ENCODE measurements at places on chromosomes 6 and 20. TPM values are rescaled to one million over a fixed set of nuclear protein-coding genes. Genes with fewer than 3 reads are reported as not detected.

GFRA4 gene
- polyA plus RNA-seq, result not detected

- no peaks in the 10 kb centered on the region for H3K4me1 ChIP-seq
- H3K4me3 ChIP-seq, result no peak overlapping the region
- no peaks in the 10 kb centered on the region for H3K27me3 ChIP-seq
- DNase-seq, result no peak
These were observed 22.3 kb downstream of the DNMT3B start for GRCh38 chr20:32784369-32785080.

DNA sequence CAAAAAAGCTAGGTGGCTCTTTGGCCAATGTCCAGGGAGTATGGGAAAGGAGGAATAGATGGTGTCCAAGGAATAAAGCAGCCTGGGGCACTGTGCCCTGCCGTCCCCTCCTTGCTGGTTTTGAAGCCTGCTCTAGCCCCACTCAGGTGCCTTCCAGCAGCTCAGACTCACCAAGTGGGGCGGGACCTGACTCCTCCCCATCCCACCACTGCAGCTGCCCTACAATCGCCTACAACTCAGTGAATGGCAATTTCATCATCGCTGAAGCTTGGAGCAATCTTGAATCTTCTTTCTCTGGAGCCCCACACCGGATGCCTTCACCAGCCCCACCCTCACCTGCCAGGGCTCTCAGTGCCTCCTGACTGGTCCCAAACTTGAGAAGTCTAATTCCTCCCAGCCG, 56.4 kb upstream of the NXT1 start:
- no peaks in the 10 kb centered on the region for H3K36me3 ChIP-seq
- no peak overlapping the region for H3K27ac ChIP-seq
- peaks cover 21% of the 10 kb centered on the region for H3K27me3 ChIP-seq
- H3K4me1 ChIP-seq, result no peaks in the 10 kb centered on the region
- H3K4me3 ChIP-seq, result no peak overlapping the region

MLN gene
- not detected for polyA plus RNA-seq
